Ureter (tissue), 1 donor: ENCODE measurements at places on chromosomes 5 and 9.

DNA sequence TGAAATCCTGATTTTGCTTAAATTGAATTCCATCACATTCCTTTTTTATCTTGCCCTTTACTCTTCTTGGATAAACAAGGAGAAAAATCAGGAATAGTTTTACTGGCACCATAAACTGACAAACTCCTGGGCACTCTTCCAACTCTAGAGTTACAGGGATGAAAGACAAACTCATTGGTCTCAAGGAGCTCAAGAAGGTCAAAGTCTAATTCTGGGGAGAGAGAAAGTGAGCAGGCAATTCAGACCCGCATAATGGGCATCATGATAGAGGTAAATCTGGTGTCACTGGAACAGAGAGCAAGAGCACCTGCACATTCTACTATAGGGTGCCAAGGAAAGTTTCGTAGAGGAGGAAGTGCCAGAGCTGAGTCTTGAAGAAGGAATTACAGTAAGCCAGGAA is 64.8 kb downstream of the GRIN3A start:
- DNase-seq, result no peak

GRCh38 chr9:109996936-109997580 is 210.9 kb downstream of the C9orf152 start:
- DNase-seq, result no peak

DNA sequence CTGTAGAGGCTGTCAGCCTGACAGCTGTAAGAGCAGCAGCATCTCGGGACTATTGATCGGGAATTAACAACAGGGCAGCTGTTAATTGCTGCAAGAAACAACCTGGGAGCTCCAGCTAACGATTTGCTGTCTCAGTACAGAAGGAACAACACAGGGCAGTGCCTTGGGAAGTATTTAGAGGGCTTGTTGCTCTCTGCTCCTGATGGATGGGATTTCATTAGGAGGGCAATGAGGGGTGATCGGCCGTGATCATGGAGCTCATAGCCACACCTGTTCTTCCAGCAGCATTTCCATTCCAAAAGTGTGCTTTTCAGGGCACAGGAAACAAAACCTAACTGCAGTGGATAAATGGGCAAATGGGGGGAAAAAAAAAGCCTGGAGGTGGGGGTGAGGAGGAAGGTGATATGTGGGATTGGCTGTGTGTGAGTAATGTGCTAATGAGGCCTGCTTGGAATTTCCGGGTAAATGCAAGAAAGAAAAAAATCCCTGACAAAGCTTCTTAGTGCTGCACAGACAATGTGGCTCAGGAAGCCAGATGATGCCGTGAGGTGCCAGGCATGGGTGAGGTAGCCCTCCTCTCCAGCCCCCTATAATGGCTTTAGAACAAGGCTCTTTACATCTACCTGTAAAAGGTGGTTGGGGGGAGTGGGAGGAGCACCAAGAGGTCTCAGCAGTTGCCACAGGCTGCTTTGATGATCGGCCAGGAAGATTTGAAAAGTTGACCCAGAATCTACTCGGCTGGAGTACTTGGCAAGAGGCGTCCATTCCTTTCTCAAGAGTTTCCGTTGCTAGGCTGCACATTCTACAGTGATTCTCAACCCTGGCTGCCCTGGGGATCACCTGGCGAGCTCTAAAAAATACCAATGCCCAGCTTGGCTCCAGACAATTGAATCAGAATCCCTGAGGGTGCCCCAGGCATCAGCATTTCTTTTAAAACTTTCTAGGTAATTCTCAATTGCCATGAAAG is 139.5 kb upstream of the KLF9 start:
- DNase-seq, result no peak

DNA sequence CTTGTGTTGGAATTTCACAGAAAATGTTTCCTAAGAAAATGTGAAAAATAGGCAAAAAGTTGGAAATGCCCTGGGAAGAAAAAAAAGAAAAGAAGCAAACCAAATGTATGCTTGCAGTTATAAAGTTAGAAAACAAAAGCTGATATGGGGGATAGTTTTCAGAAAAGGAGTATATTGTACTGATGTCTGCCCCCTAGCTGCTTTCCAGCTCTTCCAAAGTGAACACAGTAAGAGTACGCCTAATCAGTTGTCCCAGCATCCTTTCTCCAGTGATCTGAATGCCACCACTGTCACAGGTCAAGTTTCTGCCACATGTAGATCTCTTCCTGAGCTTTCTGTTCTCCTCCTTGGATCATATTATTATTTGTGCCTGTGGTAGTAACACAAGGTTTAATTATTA is 5.8 kb downstream of the TYRP1 start:
- DNase-seq, result no peak

- DNase-seq, result peak; percentile 90
Measured at GRCh38 chr9:113578882-113579282, 115.4 kb downstream of the RGS3 start.

DNA sequence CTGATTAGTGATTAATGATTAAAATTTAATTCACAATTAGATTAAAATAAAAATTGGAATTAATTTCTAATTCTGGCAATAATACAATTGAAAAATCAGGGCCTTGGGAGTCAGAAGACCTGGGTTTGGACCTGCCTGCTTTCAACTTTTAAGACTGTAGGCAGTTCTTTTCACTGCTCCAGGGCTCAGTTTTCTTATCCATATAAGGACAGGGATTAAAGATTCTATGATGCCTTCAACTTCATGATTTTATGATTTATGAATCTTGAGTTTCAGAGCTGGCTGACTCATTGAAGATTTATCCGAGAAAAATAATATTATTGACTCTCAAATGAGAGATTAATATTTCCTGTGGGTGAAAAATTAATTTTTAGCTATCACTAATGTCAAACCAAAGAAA is 208.6 kb upstream of the ANKH start:
- no peak for DNase-seq

DNA sequence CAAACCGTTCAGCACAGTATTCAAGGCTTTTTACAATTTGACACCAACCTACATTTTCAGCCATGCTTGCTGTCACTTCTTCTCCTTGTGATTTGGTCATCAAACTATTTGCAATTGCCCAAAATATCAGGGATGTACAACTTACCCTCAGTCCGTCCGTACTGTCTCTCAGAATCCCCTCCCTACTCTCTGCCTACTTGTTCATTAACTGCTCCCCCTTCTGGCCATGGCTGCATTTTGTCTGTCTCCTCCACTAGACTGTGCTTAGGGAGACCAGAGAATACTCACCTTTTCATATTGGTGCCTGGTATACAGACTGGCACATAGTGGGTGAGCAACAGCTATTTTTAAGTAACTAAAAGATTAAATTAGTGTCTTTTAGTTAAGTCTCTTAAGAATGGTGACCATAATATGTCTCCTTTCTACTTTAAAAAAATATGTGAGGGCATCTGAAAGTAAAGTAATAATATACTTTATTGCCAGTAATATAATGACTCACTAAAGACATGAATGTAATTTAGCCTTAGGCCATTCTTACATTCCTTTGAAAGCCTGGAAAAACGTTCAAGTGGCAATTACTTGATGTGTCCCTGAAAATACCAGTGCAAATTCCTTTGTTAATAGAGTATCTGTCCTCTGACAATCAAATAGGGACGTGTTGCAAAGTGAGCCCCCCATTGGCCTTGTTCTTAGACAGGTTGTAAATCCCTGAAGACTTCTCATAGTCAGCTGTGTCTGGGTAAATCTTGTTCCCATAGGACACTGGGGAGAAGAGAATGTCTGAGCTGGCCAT is 27.8 kb downstream of the PRLR start:
- no peak for DNase-seq

GRCh38 chr5:140217299-140218026 is 42.5 kb downstream of the CYSTM1 start:
- DNase-seq, result no peak

DNA sequence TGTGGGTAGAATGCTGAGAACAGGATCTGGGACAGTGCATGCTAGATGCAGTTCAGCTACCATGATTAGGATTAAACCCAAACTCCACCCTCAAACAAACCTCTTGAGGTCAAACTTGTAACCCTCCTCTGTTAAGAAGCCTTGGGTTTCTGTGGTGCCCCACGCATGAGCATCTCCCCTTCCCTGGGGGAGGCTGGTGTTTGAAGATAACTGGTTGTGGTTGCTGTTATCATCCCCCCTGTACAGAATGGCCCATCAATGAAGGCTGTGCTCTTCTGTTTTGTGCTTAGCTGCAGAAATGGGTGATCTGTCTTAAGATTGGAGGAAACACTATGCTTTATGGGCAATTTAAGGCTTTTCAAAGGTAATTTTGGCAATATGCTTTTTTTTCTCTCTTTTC is 4.4 kb upstream of the DAB2IP start:
- no peak for DNase-seq

GRCh38 chr9:101708855-101709254 is 29.6 kb downstream of the GRIN3A start:
- no peak for DNase-seq

GRCh38 chr5:88952344-88952743 is 69.4 kb upstream of the MEF2C start:
- no peak for DNase-seq

GRCh38 chr5:93794954-93795353 is 53.6 kb upstream of the POU5F2 start:
- no peak for DNase-seq

DNA sequence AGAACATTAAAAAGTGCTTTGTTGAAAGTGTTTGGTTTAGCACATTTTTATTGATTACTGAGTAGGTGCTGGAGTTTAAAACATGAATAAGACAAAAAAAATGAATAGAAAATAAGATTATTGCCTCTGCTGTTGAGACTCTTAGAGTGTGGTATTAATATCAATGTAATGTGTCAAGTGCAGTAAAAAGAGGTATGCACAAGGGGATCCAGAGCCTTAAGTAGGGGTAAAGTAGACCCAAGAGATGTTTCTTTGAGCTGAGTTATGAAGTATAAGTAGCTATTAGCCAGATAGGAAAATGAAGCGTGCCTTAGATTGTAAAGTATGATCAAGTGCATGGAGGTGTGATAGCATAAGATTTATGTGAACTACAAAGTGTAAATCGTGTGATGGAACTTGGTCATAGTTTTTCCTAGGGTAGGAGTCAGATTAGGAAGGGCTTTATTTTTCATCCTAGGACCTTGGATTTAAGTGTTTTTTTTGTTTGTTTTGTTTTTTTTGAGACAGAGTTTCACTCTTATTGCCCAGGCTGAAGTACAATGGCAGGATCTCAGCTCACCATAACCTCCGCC is 45.2 kb downstream of the NSD1 start:
- no peak for DNase-seq

GRCh38 chr9:126307322-126308061 is 19.1 kb upstream of the MVB12B start:
- DNase-seq, result no peak

- no peak for DNase-seq
Measured at GRCh38 chr5:135255461-135256178, 143.4 kb downstream of the MACROH2A1 start.

GRCh38 chr5:178538741-178539229 is 51.4 kb downstream of the COL23A1 start:
- no peak for DNase-seq

GRCh38 chr9:23278561-23278960 is 547.5 kb downstream of the ELAVL2 start:
- DNase-seq, result no peak

- DNase-seq, result no peak
Measured at GRCh38 chr5:19240170-19240569, 747.8 kb downstream of the CDH18 start.

DNA sequence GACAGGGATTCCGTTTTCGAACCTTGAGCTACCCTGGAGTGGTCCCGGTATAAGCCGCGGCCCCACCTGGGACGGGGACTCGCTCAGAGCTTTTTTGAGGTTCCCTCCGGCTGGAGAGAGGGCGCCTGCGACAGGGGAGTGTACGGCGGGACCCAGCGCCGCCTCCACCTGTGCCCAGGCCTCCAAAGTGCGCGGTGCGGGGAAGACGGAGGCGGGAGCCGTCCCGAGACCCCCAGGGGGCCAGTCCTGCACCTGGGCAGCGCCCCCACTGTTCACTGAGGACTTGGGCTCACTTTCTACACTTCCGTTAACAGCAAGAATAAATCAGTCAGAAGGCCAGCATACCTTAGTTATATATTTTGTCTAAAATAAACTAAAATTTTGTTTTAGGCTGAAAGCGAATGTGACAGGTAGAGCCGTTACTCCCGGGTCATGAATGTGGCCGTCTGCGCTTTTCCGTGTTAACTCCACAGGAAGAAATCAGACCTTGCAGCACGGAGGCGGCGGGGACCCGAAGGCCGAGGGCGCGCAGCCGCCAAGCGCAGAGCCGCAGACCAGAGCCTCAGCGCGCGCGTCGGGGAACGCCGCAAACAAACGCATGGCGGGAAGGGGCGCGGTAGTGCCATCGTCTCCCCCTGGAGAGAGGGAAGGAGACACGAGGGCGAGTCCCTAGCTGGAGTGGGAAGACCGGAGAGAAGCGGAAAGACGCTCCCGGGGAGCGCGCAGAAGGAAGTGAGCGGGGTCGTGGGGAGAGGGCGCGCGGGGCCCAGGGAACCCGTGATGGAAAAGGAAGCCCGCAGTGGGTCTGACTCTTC is 14.1 kb downstream of the TRIM7 start:
- DNase-seq, result peak; percentile 56

DNA sequence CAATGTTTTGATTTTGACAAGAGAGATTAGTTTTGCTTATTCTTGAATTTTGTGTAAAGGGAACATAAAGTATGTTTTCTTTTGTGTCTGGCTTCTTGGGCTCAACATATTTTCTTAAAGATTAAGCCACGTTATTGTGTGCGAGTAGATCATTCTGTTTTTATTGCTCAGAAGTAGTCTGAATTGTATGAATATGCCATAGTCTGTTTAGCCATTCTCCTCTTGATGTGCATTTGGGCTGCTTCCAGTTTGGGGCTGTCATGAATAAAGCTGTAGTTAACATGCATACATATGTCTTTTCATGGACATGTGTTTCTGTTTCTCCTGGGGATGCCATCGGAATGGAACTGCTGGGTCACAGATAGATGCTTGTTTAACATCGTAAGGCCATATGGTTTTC is 198.9 kb downstream of the FANCC start:
- no peak for DNase-seq

DNA sequence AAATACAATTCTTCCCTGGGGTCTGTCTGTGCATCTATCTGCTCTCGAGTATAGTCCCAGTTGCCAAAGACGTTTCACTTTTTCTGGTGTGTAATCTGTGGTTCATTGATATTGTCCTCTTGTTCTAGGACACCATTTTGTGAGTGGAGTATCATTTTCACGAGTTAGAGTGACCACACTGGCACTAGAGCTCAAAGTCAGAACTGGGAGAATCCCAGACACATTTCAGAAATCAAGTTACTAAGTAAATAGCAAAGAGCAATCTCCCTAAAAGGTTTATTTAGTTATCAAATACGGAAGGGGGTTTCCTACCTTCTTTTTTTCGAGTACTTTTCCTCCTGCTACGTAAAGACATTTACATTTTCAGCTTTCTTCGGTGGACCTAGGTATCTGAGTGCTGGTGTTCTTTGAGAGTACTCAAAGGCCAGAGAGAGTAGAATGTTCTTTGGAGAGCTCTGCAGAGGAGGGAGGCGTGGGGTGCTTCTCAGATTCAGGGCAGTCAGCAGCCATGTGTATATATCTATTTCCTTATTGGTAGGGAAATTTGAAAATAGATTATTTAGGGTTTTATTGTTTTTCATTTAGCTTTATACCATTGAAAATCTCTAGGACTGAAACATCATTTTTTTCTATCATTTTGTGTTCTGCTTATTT is 8.9 kb upstream of the HSPA9 start:
- no peak for DNase-seq

GRCh38 chr9:123835821-123836220 is 94.1 kb downstream of the DENND1A start:
- DNase-seq, result no peak
